Fibroblast of the aortic adventitia (primary cell): ENCODE measurements at places on chromosomes 11 and 22.

GRCh38 chr22:45262931-45263462 lies 21.8 kb upstream of the UPK3A start:
- no peak for DNase-seq

- no peak for DNase-seq
Measured at GRCh38 chr11:14036469-14036868, 73.9 kb downstream of the SPON1 start.

DNA sequence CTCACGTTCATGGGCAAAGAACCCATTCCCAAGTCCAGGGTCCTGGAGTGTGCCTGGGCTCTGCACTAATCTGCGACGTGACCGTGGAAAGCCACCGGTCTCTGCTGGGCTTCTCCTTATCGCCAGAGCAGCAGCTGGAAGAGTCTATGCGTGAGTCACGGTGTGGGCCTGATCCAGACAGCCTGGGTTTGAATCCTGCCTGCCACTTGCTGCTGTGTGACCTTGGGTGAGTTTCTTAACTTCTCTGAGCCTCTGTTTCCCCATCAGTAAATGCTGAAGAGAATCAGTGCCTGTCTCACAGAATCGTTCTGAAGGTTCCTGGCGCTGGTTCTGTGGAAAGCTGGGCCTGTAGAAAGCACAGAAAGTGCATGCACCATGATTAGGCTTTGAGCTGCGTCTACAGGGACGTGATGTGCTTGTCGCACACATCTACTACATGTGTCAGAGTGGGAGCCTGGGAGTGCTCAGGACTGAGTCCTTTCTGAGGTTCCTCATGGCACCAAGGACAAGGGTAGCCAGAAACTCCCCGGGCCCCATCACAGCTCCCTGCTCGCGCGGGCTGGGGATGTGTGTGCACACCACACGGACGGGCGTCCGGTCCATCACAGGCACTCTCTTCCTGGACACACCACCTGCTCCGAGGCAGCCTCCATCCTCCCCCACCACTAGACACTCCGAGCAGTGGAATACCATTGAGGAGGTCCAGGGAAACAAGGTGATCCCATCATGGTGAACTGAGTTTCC lies 20.5 kb upstream of the PDGFB start:
- DNase-seq = peak; percentile 33

GRCh38 chr11:29029452-29029851 lies 921.3 kb downstream of the METTL15 start:
- no peak for DNase-seq

GRCh38 chr22:49091451-49091850 lies 736.2 kb downstream of the BRD1 start:
- no peak for DNase-seq
